ENCODE measurements at places on chromosomes 13 and 19. TPM values are rescaled to one million over a fixed set of nuclear protein-coding genes. Genes with fewer than 3 reads are reported as not detected.

The WASF3 gene
- not detected for total RNA-seq

The DACH1 gene
- total RNA-seq = not detected

The SLC25A23 gene
- 30.0 TPM for total RNA-seq

The C13orf42 gene
- not detected for total RNA-seq

DNA sequence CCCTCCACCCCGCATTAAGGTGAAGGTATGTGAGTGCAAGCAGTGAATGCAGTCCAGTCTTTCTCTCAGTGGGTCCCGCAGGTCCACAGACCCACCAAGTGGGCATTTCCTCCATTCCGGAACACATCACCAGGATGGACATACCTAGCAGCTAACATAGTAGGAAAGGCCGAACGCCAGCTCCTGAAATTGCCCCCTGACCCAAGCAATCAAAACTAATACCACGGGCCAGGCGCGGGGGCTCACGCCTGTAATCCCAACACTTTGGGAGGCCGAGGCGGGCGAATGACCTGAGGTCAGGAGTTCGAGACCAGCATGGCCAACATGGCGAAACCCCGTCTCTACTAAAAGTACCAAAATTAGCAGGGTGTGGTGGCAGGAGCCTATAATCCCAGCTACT is 71.7 kb upstream of the VSTM2B start:
- peak; percentile 9 for DNase-seq

GRCh38 chr13:111209613-111210012 is 94.5 kb downstream of the ARHGEF7 start:
- DNase-seq = no peak
